ENCODE measurements at places on chromosomes 2 and 18. TPM values are rescaled to one million over a fixed set of nuclear protein-coding genes. Genes with fewer than 3 reads are reported as not detected.

DNA sequence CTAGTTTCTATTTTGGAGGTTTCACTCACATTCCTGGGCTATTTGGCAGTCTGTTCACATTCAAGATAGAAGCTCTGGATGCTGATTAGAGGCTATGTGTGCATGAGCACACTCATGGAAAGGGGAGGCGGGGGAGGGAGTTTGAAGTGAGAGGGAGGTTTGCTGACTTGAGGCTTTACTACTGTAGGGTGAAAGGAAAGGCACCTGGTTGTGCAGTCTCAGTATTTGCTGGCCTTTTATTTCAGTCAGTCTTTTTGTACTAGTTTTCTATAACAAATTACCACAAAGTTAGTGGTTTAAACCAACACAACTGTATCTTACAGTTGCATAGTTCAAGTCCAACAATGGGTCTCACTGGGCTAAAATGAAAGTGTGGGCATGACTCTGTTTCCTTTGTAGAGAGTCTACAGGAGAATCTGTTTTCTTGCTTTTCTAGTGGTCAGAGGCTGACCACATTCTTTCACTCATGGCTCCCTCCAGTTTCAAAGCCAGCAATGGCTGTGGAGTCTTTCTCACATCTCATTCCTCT, 47.7 kb upstream of the NR4A2 start:
- no peak for DNase-seq

DNA sequence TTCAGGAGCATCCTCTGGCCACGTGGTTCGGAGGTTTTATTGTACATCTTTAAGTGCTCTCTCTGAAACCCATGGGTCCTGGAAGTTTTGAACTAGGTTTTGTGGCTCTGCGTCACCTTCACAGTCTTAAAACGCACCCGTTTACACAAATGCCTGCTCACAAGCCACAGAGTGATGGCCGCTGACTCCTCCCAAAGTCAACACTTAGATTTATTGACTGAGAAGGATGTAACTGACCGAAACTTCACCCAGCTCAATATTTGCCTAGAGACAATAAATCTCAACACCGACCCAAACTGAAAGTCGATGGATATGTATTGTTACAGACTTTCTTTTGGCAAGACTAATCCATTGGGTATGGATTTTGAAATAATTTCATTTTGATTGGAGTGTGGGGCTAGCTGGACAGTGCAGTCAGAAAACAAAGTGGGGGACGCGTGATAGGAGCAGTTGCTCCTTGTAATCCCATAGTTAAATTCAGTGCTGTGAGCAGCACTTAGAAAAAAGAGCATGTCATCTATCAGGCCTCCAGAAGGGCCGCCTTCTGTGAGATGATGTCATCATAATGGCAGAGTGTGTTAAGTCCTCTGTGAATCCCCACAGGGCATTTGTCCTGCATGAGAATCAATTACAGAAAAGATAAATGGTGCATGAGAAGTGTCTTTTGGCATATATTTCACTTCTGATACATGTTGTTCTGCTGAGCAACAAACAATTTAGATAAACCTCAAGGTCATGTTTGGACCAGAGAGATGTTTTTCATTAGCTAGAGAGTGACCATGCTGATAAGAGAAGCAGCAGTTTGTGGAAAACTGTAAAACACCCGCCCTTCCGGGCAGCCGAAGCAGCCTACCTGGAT, 183.7 kb downstream of the INO80D start:
- no peak for DNase-seq

MYL1 gene
- total RNA-seq = not detected

CTDSP1 gene
- total RNA-seq = 87.4 TPM
